ENCODE measurements at places on chromosomes 2 and 18. TPM values are rescaled to one million over a fixed set of nuclear protein-coding genes. Genes with fewer than 3 reads are reported as not detected.
A peak's percentile ranks its signal among the peaks of the same experiment; 100 is the strongest.

Gene WDR12
- 35.6 TPM for total RNA-seq

DNA sequence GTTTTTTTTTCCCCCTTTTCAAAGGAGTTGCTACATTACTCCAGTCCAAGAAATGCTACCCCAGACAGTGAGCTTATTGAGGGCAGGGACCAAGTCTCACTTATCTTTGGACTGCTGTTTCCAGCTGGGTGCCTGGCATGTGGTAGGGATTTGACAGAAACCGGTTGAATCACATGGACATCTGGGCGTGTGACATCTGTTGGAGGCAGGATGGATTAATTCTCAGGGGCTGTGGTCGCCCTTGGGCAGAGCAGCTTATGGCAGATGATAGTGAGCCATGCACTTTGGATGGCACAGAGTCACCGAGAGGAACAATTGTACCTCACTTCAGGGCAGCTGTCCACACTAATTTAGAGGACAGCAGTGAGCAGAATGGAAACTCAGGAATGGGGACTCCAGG is 254.6 kb upstream of the ID2 start:
- DNase-seq = no peak

Gene RTP5
- total RNA-seq = not detected

- DNase-seq = no peak
Observed at GRCh38 chr2:157046396-157046795, 211.1 kb upstream of the GALNT5 start.

DNA sequence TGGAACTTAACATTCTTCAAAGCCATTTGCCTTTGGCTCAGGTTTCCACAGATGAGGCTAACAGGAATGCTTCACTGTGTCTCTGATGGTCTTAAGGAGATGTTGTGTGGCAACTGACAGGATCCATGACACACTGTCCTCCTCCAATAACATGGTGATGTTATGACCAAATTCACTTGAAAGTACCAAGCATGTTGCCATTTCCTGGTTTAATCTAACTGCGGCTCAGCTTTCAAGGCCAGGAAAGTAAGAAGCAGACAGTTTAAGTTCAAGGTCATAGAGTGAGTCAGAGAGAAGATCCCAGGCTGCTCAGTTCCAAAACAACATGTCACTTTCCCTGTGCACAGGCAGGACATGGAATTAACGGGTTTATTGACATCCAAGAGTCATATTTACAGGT is 513.6 kb downstream of the STK39 start:
- no peak for DNase-seq

Gene MRPL44
- total RNA-seq = 18.9 TPM

GRCh38 chr2:73111073-73112025 is 1.4 kb downstream of the RAB11FIP5 start:
- peak; percentile 70 for DNase-seq

DNA sequence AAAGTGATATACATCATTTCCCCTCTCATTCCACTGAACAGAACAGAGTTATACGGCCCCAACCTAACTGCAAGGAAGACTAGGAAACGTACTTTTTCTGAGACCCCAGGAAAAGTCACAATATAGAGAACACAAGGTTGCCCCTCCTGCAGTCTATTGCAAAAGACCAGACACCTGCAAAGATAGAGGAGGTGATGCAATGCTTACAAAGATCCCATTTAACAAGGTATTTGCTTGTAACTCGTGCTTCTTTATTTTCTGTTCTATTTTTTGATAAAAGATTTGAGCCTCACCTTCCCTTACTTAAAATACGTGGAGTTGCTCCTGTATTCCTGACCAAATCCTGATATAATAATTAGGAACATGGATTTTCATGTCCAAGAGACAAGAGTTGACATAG is 793.0 kb upstream of the ID2 start:
- no peak for DNase-seq

DNA sequence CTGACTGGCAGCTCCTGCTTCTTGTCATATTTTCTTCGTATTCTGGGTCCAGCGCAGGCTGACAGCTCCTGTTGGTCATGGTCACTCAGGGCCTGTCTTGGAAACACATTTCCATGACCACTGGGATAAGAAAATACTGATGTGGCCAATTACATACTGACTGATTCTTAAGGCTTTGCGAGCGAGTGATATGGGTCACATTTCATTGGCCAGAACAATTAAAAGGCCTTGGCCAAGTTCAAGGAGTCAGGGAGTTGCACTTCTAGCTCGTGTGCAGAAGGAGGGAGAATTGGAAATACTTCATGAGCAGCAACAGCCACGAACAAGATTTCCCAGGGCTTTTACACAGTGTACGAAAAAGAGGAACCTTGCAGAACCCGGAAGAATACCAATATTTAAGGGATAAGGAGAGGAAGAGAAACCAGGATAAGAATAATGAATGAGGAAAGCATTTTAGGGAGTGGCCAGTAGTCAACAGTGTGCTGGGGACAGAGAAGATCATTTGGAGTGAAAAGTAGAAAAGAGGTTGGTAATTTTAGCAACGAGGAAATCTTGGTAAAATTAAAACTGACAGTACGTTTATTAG is 149.5 kb downstream of the ATP9B start:
- no peak for DNase-seq

DNA sequence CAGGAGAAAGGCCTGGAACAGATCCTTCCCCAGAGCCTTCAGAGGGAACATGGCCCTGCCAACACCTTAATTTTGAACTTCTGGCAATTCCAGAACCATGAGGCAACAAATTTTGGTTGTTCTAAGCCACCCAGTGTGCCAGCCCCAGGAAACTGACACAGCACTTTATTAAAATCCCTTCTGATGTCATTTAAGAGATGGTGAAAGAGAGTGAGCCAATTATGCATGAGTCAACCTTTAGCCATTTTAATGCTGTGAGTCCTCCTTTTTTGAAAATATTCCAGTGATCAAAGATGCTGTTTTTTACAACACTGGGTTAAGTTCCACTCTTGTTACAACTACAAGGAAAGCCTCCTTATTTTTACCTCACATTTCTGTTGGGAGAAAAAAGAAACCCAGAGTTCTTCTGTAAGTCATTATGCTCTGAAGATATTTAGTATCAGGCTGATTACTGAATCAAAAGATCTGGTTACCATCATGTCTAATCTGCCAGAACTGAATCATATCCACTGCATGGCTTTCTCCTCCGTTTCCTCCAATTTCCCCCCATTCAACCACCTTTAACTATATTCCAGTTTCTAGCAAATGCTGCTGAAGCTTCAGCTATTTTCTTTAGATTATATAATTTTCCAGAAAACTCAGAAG is 235.4 kb downstream of the TXNL1 start:
- DNase-seq = no peak

Gene GULP1
- 30.6 TPM for total RNA-seq

GRCh38 chr2:24015562-24016375 is 5.9 kb downstream of the MFSD2B start:
- no peak for DNase-seq

Gene IL1R2
- 17.0 TPM for total RNA-seq

Gene SCN3A
- 2.1 TPM for total RNA-seq

- no peak for DNase-seq
Observed at GRCh38 chr18:32730620-32731091, 42.2 kb downstream of the KLHL14 start.

Gene DPY30
- 53.7 TPM for total RNA-seq

- DNase-seq = peak; percentile 86
Observed at GRCh38 chr2:160207804-160208654, 8.0 kb upstream of the ITGB6 start.

DNA sequence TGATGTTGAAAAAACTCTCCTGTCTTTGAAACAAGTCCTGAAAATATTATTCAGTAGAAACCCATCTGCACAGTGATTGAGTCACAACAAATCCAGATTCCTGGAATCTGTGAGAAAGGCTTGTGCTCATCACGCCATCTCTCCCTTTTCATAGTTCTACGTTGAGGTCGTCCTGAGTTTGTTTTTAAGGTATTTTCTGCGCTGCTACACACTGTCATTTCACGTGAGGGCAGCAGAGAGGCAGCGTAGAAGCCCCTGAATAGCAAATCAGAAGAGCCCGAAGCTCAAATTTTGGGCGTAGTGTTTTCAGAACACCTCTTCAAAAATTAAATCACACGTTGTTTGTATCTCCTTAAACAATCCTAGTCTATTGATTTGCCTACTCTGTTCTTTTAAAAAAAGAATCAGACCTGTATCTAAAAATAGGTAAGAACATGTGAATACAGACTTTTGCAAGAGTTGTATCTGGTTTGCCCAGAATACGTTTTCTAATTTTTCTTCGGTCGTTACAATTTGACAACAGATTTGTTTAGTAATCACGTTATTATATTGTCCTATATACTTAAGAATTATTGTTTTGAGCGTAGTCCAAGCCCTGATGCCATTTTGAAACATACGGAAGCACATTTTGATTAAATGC is 61.6 kb upstream of the SLC38A11 start:
- DNase-seq = no peak

- DNase-seq = no peak
Observed at GRCh38 chr2:196413821-196414274, 225.7 kb upstream of the CCDC150 start.

DNA sequence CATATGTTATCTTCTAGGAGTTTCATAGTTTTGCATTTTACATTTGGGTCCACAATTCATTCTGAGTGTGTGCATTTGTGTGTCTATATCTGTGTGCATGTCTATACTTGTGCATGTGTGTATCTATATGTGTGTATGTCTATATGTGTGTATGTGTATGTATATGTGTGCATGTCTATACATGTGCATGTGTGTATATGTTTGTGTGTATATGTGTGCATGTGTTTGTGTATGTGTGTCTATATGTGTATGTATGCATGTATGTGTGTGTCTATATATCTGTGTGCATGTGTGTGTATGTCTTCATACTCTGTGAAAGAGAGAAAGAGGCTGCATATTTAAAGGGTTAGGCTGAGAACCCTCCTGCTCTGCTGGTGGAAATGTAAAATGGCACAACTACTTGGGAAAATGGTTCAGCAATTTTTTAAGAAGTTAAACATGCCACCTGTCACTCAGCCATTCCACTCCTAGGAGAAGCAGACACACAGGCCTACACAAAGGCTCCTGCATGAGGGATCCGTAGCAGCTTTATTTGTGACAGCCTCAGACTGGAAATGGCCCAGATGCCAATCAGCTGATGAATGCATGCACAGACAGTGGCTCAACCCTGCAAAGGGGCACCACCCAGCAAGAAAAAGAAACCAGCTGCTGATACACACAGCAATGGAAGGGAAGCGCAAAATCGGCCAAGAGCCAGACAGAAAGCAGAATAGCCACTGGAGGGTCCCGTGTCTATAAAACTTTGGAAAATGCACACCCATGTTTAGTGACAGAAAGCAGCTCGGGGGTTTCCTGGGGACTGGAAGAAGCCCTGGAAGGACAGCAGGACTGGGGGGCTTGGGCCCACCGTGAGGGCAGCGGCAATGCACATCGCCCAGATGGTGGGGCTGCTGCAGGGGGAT is 146.8 kb downstream of the SEPTIN10 start:
- DNase-seq = peak; percentile 26

DNA sequence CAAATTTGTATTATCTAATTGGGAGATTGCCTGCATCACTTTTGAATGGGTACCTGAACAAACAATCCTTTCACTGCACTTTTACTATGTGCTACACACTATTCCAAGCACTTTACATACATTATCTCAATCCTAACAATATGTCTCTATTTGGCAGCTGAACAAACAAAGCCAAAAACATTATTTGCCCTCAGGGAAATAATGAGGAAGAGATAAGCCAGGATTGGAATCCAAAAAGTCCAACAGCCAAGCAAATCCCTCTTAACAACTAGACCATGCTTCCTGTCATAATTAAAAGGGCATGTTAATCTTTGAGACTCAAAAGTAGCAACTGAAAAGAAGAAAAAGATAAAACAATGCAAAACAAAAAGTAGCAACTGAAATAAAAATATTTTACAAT is 32.1 kb downstream of the RPRD1A start:
- DNase-seq = no peak

Gene LIMS2
- total RNA-seq = 161 TPM

- no peak for DNase-seq
Observed at GRCh38 chr18:24095976-24096375, 42.9 kb upstream of the CABYR start.

DNA sequence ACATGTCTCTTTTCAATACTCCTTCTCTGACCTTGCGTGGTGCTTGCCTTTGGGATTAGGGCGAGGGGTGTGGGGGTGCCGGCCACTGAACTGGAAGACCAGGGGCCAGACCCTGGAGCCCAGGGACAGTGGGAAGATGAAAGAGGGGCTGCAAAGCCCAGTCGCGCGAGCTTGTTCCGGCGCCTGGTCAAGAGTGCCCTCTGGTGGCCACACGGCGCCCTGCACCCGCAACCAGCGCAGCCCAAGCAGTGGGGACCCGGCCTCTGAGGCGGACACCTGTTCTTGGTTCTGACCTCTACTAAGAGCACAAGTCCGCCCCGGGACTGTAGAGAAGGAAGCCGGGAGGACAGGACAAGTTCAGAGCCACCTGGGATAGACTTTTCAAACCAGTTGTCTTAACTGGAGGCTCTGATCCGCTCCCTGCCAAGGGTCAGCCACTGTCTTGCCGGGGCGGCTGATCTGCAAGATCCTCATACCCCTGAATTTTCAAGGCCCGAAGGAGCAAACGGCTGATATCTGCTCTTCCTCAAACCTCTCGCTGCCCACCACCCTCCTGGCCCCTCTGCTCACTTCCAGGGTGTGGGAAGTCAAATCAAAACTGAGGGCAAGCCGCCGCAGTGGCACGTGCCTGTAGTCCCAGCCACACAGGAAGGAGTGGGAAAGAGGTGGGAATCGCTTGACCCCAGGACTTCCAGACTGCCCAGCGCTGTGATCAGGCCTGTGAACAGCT is 14.9 kb upstream of the MSH6 start:
- DNase-seq = peak; percentile 83

Gene TTN
- total RNA-seq = 19.6 TPM

GRCh38 chr2:99926986-99927385 is 215.4 kb downstream of the AFF3 start:
- DNase-seq = no peak

DNA sequence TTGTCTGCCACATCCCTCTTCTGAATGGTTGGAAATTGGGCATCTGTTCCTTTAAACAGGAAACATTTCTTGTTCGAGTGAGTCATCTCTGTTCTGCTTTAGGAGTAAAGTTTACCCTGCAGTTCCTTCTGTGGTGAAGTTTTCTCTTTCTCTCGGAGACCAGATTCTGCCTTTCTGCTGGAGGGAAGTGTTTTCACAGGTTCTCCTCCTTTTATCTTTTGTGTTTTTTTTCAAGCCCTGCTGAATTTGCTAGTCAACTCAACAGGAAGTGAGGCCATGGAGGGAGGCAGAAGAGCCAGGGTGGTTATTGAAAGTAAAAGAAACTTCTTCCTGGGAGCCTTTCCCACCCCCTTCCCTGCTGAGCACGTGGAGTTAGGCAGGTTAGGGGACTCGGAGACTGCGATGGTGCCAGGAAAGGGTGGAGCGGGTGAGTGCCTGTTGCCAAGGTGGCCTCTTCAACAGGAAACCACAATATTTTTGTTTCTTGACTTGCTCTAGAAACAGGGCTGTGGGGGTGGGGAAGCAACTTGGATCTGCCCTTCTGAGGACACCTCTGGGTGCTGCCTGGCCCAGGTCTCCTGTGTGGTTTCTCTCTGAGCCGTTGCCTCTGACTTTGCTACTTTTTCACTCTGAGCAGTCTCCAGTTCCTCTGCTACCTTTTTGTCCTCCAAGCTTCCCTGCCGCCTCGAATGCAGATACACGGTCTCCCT is 2.2 kb upstream of the CASP8 start:
- DNase-seq = peak; percentile 89

- DNase-seq = no peak
Observed at GRCh38 chr18:7635948-7636347, 68.8 kb downstream of the PTPRM start.

- DNase-seq = no peak
Observed at GRCh38 chr2:37507051-37507410, 162.6 kb downstream of the QPCT start.
